Inflammatory macrophage (primary cell): ENCODE measurements at places on chromosomes 2 and 18.
A peak's percentile ranks its signal among the peaks of the same experiment; 100 is the strongest.

DNA sequence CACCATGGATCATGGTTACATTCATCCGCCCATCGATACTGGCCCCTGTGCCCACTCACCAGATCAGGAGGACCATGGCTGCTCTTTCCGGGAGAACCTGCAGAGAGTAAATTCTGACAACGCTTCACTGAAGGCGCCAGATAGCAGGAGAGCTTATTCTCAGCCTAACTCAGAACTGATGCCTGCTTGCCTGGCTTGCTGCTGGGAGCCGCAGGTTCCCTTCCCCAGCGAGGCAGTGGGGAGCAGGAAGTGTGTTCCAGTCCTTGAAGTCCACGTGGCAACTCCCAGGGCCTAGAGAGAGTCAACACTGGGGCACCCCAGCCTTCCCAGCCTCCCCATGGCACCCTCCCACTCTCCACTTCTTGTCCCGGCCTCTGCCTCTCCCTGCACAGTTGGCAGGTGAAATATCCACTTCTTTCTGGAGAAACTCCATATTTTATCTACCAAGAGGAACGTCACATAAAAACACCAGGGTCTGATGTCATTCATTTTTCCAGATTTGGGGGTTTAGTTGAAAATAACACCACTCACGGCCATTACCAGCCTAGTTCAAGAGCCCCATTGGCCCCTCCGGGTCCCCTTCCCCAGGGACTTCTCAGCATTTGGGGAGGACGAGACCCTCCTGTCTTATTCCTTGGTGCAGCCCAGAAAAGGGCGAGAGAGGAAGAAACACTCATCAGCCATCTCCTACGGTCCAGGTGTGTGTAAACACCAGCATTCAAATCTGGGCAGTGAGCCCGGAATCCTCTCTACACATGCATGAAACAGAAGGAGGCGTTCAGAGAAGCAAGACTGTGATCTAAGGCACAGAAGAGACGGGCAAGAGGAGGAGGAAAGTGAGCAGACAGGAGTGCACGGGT lies 3.5 kb upstream of the TUBB6 start:
- no peak for DNase-seq

DNA sequence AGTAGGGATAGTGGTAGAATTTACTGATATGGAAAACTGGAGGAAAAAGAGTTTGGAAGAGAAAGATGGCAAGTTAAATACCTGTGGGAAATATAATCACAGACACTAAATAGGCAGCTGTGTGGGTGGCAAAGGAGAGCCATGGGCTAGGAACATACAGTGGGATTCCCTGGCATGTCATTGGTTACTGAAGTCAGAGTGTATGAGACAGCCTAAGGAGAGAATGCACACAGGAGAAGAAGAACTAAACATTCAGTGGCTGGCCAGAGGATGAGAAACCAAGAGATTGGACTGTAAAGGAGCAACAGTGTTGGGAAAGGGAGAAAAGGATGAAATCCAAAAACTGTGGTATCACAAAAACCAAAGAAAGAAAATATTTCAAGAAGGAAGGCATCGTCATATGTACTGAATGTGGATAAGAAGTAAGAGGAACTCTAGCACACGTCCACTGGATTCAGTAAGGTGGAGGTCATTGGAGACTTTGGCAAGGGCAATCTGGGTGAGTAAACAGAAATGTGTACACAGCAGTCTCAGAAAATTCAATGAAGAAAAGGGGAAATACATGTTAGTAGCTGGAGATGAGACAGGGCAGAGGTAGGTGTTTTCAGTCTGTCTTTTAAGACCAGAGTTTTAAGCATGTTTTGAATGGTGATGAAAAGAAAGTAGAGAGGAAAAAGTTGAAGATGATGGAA lies 83.3 kb downstream of the SPIRE1 start:
- no peak for DNase-seq

- no peak for DNase-seq
Observed at GRCh38 chr2:147998203-147998602, 22.3 kb downstream of the ORC4 start.

GRCh38 chr18:11733031-11733430 lies 44.0 kb downstream of the GNAL start:
- peak; percentile 74 for DNase-seq

DNA sequence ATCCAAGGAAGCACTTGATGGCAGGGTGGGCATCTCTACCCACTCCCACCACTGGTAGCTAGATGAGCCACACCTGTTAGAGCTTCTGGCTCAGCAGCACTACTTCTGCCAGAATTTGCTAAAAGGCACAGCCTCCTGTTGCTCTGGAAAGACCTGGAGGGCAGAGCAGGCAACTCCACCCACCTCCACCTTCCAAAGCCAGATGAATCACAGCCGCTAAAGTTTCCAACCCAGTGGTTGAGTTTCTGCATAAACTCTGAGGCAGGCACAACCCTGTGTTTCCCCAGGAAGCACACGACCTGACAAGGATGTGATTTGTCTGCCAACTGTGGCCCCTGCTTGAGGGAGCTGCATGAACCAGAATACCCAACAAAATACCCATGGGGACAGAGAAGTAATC lies 111.6 kb upstream of the GCFC2 start:
- DNase-seq = no peak

- DNase-seq = peak; percentile 26
Observed at GRCh38 chr2:223642506-223642905, 40.3 kb upstream of the SCG2 start.

- DNase-seq = no peak
Observed at GRCh38 chr18:11074889-11075288, 74.5 kb downstream of the PIEZO2 start.

DNA sequence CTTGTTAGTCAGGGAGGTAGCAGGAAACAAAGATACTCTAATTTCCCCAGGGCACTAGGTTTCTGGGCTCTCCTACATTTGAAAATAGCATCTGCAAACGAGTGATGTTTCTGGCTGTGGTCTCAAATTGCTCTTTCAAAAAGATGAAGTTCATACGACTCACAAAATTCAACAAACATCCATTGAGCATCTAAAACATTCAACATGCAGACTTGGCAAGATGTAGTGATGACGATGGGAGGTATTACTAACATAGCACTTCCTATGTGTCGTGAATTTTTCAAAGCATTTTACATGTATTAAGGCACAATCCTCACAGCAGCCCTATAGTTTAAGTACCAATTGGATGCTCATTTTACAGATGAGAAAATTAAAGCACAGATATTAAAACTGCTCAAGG lies 5.2 kb downstream of the CCBE1 start:
- no peak for DNase-seq

GRCh38 chr2:30926606-30927005 lies 119.4 kb upstream of the CAPN13 start:
- DNase-seq = no peak

- DNase-seq = no peak
Observed at GRCh38 chr2:49251766-49252165, 97.5 kb upstream of the FSHR start.

DNA sequence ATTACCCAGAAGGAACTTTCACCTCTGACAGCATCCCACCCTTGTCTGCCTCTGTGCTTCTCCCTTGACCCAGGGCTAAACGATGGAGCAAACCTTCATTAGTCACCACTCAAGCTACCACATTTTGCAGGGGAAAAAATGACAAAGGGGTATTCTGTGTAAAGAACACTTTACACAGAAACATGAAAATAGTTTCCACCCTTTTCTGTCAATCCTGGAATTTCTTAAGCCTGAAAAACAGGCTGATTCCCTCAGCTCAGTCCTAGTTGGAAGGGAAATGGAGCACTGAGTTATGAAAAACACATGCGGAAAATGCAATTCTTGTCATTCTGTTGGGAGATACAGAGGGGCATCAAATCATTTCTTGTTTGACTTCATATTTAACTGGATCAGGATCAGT lies 175.0 kb upstream of the HNRNPA3 start:
- DNase-seq = no peak

DNA sequence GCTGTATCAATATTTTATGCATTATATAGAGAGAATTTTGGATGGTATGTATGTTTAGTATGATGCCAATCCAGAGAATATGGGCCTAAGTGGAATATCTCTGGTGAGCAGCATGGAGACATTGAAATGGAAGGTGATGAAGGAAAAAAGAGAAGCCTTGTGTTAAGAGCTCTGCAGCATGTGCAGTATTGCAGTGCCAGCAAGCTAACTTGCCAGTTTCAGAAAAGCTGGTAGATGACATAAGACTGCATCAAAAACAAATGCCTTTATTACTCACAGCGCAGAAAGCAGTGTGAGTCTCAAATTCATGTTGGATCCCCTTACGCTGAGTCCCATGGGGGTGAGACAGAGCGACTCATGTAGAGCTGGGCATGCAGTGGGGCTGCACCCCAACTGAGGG lies 280.2 kb downstream of the CTNNA2 start:
- DNase-seq = no peak

DNA sequence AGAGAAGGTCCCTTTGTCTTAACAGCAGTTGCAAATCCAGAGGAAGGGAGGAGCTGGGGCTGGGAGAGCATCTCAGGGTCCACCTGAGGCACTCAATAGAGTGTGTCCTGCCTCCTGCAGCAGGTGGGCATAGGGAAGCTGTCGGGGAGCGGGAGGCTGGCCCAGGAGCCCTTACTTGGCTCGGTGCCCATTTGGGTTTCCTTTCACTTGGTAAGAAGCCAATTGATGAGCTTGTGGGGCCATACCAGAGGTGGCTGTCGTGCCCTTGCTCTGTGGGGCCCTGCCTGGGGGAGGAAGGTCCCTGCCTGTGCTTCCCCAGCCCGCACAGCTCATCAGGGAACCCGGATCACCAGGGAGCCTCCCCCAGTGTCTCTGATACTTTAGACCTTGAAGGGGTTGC lies 229.7 kb downstream of the DYSF start:
- no peak for DNase-seq

DNA sequence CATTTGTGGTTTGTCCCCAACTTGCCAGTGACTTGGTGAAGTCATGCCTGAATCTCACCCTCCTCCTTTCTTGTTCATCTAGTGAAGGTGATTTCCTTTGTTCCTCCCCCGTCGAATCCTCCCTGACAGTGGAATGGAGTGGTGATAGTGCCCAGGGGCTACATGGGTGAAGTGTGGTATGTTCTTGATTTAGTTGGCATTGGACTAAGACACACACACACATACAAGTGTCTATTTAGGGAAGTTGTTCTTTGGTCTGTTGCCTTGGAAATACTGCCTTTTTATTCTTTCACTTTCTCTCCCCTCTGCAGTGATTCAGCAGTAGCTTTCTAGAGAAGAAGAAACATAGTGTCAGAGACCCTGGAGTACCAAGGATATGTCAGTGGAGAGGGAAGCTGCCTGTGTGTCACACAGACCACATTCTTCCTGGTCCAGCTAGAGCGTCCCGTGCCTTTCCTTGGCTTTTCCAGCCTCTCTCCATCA lies 10.9 kb downstream of the INPP4A start:
- peak; percentile 81 for DNase-seq

GRCh38 chr2:133777574-133777960 lies 209.3 kb upstream of the NCKAP5 start:
- no peak for DNase-seq

GRCh38 chr2:39650468-39650867 lies 15.2 kb upstream of the TMEM178A start:
- DNase-seq = no peak

GRCh38 chr18:8212896-8213780 lies 396.1 kb upstream of the RAB12 start:
- no peak for DNase-seq

DNA sequence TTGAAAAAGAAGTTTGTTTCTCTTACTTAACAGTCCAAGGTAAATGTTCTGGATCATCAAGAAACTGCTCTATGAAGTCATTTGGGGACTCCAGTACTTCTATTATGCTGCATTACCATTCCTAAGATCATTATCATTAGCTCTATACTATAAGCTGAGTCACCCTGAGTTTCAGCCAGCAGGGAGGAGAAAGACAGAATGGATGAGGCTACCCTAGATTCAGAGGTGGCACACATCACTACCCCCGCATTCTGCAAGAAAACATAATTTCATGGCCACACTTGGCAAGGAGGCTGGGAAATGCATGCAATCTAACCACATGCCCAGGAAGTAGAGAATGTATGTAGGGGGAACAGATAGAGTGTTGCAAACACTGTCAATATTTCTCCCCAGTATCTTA lies 16.6 kb upstream of the LNPK start:
- DNase-seq = no peak

- DNase-seq = no peak
Observed at GRCh38 chr2:167689444-167689843, 558.0 kb downstream of the STK39 start.
